Endodermal cell (in vitro differentiated cells): ENCODE measurements at places on chromosomes 5 and 9.
A peak's percentile ranks its signal among the peaks of the same experiment; 100 is the strongest.

- DNase-seq, result no peak
Observed at GRCh38 chr5:74201334-74202081, 439.0 kb downstream of the ENC1 start.

- DNase-seq, result no peak
Observed at GRCh38 chr9:120741701-120742100, 27.4 kb upstream of the MEGF9 start.

- DNase-seq, result peak; percentile 12
Observed at GRCh38 chr9:114696814-114697544, 15.0 kb upstream of the TEX48 start.

- DNase-seq, result no peak
Observed at GRCh38 chr5:149611326-149611725, 30.0 kb downstream of the ARHGEF37 start.

DNA sequence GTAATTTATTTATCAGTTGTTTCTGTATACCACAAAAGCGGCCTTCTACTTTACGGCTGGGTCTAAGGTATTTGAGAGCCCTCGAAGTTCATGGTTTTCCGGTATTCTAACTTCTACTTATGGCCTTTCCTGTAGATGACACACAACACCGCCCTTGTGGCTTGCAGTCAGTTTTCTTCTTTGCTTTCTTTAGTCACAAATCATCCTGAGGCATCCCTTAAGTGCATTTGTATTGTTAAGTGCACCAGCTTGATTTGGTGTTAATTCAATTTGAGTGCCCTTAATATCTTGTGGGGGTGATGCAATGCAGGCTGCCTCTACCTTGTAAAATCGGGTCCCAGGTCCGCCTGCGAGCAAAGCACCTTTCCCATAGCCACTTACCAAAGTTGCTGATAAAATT, 511.9 kb downstream of the CCDC171 start:
- DNase-seq, result peak; percentile 17

DNA sequence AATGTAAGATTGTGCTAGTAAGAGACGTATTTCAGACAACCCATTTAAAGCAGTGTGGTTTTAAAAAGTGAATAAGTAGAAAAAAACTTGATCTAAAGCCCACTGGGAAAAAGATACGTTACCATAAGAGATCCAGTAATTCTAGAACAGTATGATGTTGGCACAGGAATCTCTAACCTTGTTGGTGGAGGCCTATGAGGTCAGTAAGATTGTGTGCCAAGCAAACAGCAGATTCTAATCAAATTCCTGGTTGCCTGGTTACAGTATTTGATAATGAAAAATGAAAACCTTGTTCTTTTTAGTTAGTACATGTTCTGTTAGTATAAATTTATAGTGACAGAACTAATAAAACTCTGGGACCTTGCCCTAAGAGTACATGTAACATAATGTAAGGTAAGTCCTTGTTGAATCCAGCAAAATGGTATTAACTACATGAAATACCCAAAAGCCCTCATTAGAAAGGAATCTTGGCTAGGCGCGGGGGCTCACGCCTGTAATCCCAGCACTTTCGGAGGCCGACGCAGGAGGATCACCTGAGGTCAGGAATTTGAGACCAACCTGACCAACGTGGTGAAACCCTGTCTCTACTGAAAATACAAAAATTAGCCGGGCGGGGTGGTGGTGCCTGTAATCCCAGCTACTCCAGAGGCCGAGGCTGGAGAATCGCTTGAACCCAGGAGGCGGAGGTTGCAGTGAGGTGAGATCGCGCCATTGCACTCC, 33.2 kb upstream of the DMXL1 start:
- no peak for DNase-seq

GRCh38 chr5:131996210-131997025, 15.0 kb downstream of the ACSL6 start:
- no peak for DNase-seq

DNA sequence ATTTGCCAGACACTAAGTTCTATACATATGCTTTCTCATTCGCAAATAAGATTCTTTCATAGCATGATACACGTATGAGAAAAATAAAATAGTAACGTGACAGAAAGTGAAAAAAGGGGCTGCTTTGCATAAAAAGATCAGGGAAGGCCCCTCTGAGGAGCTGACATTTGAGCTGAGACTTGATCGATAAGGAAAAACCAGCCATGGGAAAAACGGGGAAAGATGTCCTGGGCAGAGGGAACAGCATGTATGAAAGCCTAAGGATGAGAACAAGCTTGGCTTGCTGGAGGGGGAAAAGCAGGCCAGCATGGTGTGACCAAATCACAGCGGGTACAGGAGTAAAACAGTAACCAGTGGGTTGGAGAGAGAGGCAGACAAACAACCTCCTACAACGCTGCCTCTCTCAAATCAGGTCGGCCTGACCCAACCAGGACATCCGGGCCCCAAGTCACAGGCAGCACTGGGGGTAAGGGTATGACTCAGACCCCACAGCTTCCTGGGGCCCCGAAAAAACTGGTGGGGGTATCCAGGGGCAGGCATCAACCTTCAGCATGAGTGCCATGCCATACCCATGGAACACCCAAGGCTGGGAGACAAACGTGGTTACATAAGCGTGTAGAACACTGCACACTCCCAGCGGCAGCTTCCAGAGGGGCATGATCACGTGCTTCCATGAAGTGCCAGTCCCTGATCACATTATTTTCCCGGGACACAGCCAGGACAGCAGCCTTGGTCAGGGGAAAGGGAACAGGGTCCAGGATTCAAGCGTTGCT, 2.2 kb downstream of the TNIP1 start:
- no peak for DNase-seq

- no peak for DNase-seq
Observed at GRCh38 chr5:91598216-91598615, 215.1 kb upstream of the ARRDC3 start.

DNA sequence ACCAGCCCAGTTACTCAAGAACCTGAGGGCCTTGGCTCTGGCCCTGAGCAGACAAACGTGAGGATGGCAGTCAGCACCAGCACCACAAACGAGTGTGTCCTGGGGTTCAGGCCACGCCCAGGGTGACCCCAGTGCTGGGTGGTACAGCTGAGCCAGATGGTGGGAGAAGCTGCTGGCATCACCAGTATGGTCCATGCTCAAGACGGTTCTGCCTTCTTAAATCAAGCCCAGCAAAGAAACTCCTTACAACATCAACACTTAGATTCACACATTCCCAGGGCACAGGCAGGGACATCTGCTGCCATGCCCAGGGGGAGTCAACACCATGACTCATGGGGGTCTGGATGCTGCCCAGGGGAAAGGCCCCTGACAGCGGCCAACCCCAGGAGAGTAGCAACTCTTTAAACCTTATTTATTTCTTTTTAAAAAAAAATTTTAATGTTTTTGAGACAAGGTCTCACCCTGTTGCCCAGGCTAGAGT, 31.3 kb downstream of the IPPK start:
- no peak for DNase-seq

GRCh38 chr5:103254921-103255320, 3.6 kb upstream of the MACIR start:
- DNase-seq, result no peak

DNA sequence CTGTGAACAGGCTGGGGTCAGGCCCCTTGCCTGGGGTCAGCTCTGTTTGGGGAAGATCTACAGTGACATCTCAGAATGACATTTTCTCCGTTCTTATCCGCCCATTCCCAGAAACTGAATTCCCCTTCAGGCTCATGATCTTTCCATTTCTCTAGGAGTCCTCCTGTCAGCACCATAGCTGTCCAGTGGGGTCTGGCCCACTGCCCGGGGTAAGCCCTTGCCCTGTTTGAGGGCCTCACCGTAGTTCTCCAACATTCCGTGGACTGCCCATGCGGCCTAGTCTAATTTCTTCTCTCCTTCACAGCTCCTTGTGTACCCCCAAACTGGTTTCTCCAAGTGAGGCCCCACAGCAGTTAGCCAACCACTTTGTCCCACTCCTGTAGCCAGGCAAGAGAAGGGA, 68.4 kb downstream of the ENTREP1 start:
- DNase-seq, result no peak

DNA sequence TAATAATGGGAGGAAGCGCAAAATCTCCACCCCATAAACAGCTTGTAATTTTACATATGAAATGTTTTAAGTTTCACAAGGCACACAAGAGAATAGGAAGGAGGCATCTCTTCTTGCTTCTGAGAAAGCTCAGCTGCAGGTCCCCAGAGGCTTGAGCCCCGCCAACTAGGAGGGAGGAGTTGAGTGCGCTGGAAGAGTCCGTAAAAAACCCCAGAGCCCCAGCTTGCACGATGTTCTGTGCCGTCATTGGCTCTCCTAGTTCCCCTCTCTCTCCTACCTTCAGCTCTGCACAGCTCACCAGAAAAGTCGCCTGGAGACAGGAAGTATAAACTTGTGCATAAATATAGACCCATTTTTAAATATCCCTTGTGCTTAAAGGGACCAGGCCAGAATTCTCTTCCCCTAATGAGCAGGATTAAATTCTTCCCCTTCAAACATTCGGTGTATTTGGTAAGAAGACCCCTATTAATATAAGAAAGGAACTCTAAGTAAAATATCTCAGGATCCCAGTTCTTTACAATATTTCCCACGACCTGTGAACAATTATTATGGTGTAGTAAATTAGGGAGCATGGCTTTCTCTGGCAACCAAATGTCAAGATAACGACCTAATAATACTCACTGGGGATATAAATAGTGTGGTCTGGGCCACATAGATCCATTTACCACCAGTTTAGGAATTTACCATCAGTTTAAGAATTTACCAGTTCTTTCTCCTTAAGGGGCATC, 13.7 kb downstream of the GLRX start:
- DNase-seq, result peak; percentile 40

DNA sequence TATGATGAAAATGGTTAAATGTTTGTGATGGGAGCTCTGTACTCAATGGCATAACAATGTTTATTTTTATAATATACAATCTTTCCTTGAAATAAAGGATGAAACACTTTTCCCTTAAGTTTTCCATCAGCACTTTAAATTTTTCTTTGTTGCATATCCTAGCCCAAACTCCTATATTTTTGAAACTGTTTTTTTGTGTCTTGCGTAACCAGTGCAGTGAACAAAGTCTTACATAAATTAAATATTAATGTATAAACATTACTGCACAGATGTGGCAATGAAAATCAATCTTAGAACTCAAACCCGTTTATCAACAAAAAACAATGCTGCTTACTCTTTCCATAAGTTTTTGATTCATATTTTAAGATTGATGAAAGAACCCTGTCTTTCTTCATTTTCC, 34.1 kb upstream of the IL31RA start:
- DNase-seq, result no peak
